ENCODE measurements at places on chromosomes 7 and 10. TPM values are rescaled to one million over a fixed set of nuclear protein-coding genes. Genes with fewer than 3 reads are reported as not detected.
A peak's percentile ranks its signal among the peaks of the same experiment; 100 is the strongest.

DNA sequence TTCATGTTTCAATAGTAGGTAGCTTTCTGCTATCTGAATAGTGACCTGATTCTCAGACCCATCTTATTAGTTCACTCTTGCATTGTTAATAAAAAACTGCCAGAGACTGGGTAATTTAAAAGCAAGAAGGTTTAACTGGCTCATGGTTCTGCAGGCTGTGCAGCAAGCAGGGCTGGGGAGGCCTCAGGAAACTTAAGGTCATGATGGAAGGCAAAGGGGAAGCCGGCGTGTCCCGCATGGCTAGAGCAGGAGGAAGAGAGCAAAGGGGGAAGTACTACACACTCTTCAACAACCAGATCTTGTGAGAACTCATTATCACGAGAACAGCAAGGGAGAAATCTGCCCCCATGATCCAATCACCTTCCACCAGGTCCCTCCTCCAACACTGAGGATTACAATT lies 185.2 kb upstream of the PITRM1 start:
- DNase-seq = no peak

DNA sequence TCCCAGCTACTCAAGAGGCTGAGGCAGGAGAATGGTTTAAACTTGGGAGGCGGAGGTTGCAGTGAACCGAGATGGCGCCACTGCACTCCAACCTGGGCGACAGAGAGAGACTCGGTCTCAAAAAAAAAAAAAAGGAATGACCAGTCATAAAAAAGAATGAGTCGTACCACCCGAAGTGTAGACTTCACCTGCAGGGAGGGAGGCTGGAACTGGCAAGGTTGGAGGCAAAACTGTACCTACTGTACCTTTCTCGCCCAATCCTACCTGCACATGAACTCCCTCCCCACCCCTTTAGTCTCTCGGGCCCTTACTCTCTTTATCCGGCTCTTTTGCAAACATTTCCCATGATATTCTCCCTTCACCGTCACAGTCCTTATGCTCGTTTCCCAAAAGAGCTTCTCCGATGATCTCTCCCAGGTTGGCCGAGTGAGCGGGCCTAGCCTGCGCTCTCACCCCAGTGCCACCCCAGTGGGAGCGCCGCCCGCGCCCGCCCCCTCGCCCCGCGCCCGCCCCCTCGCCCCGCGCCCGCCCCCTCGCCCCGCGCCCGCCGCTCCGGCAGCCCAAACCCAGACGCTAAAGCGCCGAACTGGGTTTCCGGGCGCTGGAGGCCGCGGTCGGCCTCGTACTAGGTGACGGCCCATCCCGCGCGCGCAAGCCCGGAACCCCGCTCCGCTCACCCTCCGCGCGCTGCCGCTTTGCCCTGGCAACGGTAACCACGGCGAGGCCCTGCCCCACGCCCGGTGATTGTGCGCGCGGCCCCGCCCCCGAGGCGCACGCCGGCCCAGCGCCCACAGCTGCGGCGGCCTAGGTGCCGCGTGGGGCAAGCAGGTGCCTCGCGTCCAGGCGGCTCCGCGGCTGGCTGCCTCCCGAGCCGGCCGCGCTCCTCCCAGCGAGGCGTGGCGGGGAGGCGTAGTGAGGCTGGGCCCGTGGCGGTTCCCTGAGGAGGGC lies at the start of gene SMKR1:
SMKR1 (plus strand) TSS at position 772 of the 948 bp plus-strand sequence. CDS start 294 bp downstream, outside the sequence.
- DNase-seq = peak; percentile 88

DNA sequence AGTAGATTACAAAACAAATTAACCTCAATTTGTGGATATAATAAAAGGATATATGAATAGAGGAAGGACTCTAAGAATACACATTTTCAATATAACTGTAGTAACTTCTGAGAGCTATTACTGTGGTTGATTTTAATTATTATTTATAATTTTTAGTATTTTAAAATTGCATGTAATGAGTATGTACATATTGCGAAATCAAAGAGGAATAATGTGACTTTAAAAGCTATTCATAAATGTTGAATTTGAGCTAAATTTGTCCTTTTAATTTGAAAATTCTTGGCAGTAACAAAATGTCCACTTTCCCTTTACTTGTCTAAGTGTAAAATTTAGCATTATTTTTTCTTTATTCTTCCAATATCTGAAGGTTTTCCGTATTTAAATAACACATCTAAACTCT lies 750.6 kb upstream of the PCDH15 start:
- DNase-seq = no peak

SLC13A1 gene
- total RNA-seq = 2.1 TPM

GRCh38 chr7:141698247-141699015 lies 3.5 kb downstream of the DENND11 start:
- no peak for DNase-seq

DNA sequence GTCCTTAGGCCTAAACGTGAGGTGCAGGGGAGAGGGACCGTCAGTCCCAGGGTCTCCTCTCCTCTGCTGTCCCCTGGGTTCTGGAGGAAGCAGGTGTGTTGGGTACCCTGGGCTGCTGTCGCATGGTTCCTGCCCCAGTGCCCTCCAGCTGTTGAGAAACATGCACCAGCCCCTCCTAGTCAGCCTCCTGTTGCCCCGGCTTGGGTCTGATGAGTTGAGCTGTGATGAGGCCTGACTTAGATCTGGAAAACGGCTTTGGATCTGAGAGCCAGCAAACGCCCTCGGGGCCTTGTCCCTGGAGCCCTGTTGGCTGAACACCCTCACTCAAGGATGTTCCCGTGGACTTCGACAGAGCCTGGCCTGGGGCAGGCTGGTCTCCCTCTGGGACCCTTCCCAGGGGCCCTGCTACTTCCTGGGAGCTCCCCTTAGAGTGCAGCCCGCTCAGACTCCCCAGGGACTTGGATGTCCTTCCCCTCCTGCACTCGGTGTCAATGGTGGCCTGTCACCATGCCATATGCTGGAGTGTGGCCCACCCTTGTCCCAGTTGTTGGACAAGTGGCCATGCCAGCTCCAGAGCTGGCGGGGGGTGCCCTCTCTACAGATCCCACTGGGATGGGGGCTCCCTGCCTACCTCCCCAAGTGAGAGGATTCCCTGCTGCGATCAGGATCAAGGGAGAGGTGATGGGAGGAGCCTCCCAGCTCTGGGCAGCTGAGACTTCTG lies 12.3 kb downstream of the ZNF316 start:
- no peak for DNase-seq

- DNase-seq = no peak
Measured at GRCh38 chr10:43199684-43200537, 61.7 kb downstream of the CSGALNACT2 start.

All from transverse colon (tissue), 4 donors.